ENCODE measurements at places on chromosomes 12 and 14.

DNA sequence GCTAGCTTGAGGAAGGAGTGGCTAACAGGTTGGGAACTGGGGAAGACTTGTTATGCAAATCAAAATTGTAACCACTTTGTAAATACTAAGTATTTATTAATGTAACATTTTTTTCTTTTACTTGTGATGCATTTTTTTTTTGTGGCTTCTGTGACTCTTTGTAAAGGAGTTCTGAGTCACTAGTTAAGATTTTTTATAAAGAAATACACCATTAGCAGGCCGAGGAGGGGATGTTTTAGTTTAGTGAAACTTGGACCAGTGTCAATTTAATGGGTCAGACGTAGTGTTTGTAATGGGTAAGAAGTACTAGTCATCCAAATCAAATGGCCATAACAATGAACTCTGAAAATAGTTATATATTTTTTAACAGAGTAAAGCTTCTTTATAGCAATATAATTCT is 43.1 kb downstream of the AKAP6 start:
- DNase-seq, result no peak

DNA sequence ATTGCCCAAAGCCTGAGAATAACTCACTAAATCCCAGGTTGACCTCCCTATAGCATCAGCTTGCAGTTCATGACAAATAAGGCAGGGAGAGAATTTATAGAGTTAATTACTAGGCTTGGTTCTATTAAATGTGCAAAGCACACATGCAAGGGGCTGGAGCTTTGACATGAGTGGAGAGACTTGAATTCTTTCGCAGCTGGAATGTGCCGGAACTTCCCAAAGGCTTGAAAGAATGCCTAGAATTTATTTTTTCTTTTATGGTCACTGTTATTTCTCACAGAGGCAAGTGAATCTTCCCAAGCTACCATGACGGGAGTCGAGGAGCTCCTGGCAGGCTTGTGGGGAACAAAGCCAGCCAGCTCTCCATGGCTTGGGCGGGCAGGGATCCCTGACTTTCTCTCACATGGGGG is 95.5 kb upstream of the USP44 start:
- no peak for DNase-seq

- no peak for DNase-seq
Observed at GRCh38 chr12:56873382-56873781, 60.8 kb downstream of the SDR9C7 start.

GRCh38 chr14:69055125-69055524 is 76.0 kb upstream of the ACTN1 start:
- no peak for DNase-seq

- DNase-seq, result no peak
Observed at GRCh38 chr12:56119361-56119796, 1.3 kb downstream of the ZC3H10 start.

DNA sequence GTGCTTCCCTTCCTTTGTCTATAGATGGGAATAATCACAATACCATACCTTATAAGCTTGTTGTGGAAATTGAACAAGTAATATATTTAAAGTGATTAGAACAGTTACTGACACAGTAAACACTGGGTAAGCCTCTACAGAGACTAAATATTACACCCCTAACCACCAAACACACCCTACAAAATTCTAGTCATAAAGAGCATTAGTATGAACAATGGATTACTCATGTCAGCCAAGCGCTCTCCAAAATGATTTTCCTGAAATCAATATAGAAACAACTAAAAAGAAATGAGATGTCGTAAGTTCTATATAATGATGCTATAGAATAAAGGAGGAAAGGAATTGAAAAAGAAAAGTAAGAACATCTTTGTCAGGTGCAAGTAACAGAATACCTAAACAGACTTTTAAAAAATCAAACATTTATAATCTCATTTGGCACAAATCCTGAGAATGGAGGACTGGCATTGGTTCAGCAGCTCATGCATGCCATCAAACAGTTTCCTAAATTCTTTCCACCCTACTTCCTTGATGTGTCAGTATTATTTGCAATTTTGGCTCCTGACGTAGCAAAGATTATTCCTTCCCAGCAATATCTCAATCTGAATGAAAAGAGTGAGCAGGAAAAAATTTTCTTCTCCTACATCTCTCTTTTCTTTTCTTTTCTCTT is 118.0 kb downstream of the SINHCAF start:
- no peak for DNase-seq

DNA sequence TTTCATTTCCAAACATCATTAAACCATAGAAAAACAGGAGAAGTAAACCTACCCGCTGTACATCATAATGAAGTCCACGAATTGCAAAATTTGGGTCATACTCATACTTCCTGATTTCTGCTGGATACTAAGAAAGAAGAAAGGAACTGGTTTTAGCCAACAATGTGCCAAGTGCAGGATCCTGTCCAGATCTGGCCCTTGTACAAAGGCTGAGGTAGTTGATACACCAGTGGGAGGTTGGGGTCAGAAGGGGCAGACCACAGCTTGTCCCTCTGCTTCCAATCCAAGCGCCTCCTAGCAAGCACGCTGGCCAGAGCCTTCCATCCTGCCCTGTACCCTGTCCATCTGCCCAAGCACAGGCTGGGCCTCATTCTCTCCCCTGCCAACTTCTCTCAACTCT is 34.2 kb downstream of the NT5DC3 start:
- no peak for DNase-seq

DNA sequence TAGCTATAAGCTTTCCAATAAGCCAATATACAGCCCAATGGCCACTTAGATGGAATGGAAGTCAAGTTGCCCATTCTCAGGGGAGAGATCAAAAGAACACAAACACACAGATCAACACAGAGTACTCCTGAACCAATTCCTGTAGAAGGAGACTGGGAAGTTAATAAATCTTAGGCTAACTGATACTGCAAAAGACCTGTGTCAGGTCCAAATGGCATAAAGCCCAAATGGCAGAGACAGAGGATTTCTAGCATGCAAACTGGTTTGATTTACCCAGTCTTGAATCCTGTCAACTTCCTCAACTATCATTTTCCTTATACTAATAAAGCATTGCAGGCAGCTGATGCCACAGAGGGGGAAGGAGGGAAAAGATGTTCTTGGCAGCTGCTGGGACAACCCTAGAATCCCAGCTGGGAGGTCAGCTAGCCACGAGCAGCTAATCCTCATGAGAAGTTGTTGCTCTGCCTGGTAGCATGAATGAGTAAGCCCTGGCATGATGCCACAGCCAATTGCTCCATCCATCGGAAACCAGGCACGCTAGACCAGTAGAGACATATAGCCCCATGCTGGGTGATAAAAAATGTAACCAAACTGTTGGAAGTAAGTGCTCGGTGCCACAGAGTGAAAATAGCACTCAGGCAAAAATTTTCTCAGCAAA is 26.2 kb downstream of the ANG start:
- no peak for DNase-seq

- no peak for DNase-seq
Observed at GRCh38 chr12:81470923-81471322, 288.2 kb downstream of the PPFIA2 start.

- DNase-seq, result peak; percentile 3
Observed at GRCh38 chr14:67943947-67944346, 124.4 kb downstream of the RAD51B start.

DNA sequence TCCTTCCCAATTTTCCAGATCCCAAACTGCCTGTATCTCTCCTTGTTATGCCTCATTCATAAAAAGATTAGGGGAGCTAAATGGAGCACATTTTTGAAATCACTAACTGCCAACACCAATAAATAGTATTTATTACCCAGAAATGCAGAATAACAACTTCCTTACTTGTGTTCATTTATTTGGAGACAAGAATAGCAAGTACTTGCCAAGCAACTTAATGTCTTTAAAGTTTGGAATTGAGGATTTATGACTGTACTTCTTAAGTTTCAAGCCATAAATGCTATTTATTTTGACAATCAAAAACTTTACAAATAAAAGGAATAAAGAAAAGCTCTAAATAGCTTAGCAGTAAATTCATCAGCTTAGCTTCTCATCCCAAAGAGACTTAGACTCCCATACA is 626.1 kb upstream of the NOVA1 start:
- DNase-seq, result no peak

DNA sequence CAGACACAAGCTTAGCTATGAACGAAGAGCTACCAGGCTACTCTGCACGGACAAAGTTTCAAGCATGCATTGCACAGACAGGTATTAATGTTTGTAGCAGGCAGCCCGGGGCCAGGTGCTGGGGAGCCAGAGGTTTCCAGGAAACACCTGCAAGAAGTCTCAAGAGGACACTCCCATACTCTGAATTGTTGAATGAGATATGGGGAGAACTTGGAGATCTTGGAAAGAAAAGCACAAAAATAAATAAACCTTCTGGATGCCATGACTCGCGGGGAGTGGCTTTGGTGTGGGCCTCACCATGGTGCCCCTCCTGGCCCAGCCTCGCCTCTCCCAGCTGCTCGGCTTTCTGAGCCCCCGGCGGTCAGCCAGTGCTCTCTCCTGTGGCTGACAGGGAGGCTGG is 186.8 kb downstream of the TTC7B start:
- no peak for DNase-seq

DNA sequence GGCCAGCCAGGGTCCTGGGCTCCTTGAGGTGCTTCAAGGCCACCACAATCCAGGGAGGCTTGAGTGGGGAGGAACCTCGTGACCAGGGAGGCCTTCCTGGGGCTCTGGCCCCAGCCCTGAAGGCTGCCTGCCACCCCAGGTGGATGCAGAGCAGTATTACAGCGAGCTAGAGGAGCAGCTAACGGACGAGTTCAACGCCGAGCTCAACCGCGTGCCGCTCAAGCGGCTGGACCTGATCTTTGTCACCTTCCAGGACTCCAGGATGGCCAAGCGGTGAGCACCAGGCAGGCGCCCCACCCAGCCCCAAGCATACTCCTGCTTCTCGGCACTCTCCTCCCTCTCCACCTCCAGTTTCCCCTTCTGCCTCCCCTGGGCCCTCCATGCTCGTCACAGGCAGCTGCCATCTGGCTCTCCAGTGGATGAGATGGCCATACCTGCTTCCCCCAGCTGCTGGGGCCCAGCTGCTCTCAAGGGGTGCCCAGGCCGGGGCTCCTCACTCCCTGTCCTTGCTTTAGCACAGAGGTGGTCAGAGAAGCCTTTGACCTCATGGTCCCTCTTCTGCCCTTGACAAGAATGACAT is 30.6 kb downstream of the NGB start:
- DNase-seq, result no peak

- no peak for DNase-seq
Observed at GRCh38 chr14:48086516-48086915, 411.1 kb upstream of the MDGA2 start.

GRCh38 chr14:85106506-85106905 is 423.4 kb upstream of the FLRT2 start:
- DNase-seq, result no peak

- DNase-seq, result no peak
Observed at GRCh38 chr12:107929436-107929835, 154.9 kb downstream of the ASCL4 start.

DNA sequence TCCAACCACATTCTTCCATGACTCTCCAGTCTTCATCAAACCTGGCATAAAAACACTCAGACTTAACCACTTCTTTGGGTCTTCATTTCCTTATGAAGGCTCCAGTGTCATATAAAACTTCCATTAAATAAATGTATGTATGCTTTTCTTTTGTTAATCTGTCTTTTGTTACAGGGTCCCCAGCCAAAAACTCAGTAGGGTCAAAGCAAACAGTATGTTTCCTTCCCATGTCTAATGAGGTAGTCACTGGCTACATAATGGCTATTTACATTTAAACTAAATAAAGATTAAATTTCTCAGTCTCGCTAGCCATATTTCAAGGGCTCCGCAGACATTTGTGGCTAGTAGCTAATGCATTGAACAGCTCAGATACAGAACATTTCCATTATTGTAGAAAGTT is 40.1 kb upstream of the STAB2 start:
- DNase-seq, result no peak

GRCh38 chr12:87678453-87678852 is 350.7 kb downstream of the C12orf50 start:
- DNase-seq, result no peak

DNA sequence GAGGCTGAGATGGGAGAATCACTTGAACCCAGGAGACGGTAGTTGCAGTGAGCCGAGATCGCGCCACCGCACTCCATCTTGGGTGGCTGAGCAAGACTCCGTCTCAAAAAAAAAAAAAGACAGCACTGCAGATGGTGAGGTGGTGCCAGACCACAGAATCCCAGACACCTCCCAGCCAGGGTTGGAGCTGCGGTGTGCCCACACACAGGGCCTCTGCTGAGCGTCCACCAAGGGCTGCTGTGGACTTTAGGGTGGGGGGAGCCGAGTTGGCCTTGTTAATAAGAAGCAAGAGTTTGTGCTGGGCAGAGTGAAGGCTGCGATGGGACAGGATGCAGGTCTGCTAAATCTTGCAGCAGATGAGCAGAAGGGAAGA is 14.2 kb downstream of the KMT5A start:
- DNase-seq, result no peak

DNA sequence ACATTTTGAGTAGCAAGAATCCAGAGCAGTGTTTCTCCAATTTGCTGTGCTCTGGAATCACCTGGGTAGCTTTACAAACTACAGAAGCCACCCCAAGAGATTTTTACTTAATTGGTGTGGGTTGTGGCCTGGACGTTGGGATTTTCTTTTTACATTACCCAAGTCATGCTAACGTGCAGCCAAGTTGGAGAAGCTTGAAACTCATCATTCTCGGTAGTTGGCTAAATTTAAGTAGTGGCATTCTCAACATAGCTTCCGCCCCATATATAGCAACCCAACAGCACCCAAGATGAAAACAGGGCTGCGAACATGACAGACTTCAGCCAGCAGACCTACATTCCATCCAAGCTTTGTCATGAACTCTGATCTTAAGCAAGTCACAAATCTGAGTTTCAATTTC is 25.0 kb downstream of the DAD1 start:
- no peak for DNase-seq

- no peak for DNase-seq
Observed at GRCh38 chr12:8562310-8562709, 21.6 kb upstream of the CLEC4E start.

DNA sequence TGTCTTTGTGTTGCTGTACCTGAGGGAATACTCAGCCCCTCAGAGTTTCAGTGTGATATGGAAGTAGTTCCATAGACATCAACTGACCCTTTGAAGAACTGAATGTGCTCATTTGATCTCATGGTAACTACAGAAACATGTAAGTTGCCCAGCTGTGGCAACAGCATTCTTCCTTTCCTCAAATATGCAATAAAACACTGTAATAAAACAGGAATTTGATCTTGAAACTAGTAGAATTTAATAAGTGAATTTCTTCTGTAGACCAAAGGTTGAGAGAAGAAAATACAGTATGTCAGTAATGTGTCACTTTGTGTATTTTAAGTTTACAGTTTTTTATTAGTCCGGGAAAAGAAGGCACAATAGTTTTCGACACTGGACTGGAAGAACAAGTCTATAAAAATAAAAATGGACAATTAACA is 31.9 kb downstream of the KCTD10 start:
- DNase-seq, result no peak

DNA sequence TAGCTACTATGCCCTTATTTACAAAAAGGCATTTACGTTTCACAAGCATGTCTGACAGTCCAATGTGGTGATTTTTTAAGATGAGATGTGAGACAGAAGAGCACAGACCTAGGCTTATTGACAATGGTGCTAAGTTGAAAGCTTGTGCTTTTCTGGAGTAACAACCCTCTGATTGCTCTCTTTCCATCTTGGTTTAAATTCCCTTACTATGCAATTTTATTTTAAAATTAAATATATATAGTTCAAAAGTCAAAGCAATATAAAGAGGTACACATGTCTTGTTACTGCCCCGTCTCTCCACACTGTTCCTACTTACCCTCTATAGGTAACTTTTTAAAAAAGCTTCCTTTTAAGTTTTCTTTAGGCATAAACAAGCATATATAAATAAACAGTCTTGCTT is 39.4 kb upstream of the BBS10 start:
- no peak for DNase-seq

- DNase-seq, result no peak
Observed at GRCh38 chr14:63512861-63513260, 30.3 kb downstream of the PPP2R5E start.
